ENCODE measurements at places on chromosomes 6 and 20.

- no peak for DNase-seq
Observed at GRCh38 chr20:3246682-3247081, 7.7 kb upstream of the SLC4A11 start.

DNA sequence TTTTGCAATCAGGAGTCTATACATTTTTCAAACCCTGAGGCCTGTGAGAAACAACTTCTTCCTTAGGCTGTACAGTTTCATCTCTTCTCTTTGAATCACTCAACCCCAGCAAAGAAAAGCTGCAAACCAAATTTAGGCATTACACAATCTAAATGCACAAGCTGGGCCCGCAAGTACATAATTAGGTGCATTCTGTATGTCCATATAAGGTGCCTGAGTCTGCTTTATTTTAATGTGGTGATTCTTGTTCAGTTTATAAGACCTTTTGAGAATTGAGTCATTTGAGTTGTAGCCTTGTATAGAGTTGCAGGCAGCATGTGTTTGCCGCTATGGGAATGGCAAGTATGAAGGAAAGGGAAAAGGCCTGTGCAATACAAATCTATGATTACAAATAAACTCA is 709.6 kb upstream of the MARCKS start:
- no peak for DNase-seq

GRCh38 chr6:3805448-3806123 is 43.6 kb upstream of the FAM50B start:
- no peak for DNase-seq

- DNase-seq, result no peak
Observed at GRCh38 chr6:36504982-36505381, 42.3 kb downstream of the STK38 start.

- no peak for DNase-seq
Observed at GRCh38 chr6:118216751-118217150, 309.7 kb downstream of the SLC35F1 start.

GRCh38 chr6:148907573-148907972 is 160.7 kb downstream of the UST start:
- DNase-seq, result no peak

- no peak for DNase-seq
Observed at GRCh38 chr6:166005401-166005943, 162.2 kb downstream of the TBXT start.

GRCh38 chr6:70151616-70152015 is 151.3 kb downstream of the COL9A1 start:
- no peak for DNase-seq

- no peak for DNase-seq
Observed at GRCh38 chr6:8435845-8436168, 462 bp upstream of the SLC35B3 start.

DNA sequence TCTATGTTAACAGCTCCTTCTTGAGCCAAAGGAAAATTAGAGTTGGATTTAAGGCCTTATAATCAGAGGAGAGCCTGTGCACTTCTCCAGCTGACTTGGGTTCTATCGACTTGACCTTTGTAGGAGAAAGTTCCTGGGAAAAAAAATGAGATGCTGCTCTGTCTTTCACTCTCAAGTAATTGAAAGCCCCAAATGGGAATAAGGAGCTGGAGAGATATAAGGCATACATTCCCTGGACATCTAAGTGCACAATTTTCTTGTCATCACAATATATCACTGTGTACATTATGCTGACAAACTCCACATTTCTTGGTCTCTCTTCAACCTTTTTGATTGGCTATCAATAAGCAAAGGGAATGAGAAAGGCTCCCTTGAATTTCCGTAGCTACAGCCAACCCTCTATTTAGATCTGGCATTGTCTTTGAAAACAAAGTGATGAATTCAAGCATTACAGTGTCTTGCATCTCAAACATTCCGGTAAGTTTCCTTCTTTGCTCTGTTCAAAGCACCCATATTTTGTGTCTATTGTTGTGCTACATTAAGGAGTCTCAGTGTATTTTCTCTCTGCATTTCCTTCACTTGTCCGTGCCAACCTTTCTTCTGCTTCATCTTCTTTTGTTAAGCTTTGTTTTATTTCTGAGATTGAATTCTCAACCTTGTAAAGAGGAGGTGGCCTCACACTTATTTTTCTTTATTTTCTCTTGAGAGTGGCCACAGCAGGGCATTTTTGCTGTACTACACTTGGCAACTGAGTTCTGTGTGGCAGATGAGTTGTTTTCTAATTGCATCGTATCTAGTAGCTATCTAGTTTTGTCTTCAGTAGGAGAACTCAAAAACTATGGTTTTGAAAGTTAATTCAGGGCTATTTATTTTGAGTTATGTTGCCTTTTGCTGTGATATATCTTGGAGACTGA is 450.3 kb upstream of the MAN1A1 start:
- no peak for DNase-seq

Data from CD8-positive, alpha-beta T cell (primary cell).